Osteoblast (primary cell): ENCODE measurements at places on chromosomes 3 and 15.

DNA sequence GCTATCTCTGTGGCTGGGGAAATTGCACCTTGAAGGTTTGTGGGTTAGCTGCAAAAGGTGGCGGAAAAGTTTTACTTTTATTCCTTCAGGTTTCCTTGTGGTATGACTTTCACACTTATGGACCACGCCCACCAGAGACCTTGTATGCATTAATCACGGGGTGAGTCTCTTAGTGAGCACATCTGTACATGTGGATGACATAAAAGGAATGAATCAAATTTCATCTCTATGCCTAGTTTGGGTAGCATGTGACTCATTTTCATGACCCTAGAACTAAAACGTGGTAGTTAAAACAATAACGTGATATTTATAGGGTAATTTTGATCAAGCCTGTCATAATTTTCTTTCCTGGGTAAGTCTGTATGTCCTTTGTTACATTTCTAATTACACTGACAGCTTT is 141.7 kb downstream of the PDCD6IP start:
- H3K36me3 ChIP-seq: no peaks in the 10 kb centered on the region
- H3K27me3 ChIP-seq: peaks cover 5% of the 10 kb centered on the region
- no peak overlapping the region for H3K27ac ChIP-seq
- no peak for DNase-seq
- no peaks in the 10 kb centered on the region for H3K4me1 ChIP-seq
- H3K4me3 ChIP-seq: no peak overlapping the region

- peak; percentile 44 for DNase-seq
- no peaks in the 10 kb centered on the region for H3K27me3 ChIP-seq
- H3K27ac ChIP-seq: peak overlapping the region; percentile 65
- peak overlapping the region; percentile 8 for H3K4me3 ChIP-seq
- no peaks in the 10 kb centered on the region for H3K36me3 ChIP-seq
These were observed 27.3 kb downstream of the DUT start for GRCh38 chr15:48358229-48359152.

DNA sequence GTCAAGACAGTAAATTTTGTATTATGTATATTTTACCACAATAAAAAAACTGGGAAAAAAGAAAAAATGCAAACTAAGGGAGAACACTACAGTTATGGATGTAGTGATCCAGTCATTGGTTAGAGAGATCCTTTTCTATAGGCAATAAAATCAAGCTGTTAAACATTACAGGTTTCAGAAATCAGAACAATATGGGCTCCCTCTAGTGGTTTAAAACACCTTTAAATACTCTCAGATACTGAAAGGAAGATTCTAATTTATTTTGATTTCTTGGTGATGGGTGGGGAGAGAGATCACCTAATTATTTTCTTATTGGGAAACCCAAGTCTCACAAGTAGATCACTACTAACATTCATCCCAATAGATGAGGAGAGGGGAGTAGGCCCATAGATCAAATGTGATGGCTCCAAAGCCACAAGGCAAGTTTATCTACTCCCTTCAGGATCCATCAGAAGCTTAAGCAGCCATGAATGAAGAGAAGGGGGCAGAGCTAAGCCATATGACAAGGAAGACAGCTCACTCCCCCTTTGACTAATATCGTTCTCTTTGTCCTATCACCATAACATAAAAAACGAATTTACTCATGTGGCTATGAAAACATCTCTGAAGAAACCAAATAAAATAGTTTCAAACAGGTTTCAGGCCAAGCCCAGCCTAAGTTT is 118.6 kb downstream of the ANO10 start:
- H3K27me3 ChIP-seq: no peaks in the 10 kb centered on the region
- H3K4me3 ChIP-seq: no peak overlapping the region
- no peaks in the 10 kb centered on the region for H3K36me3 ChIP-seq
- no peak for DNase-seq
- peaks cover 4% of the 10 kb centered on the region for H3K4me1 ChIP-seq
- no peak overlapping the region for H3K27ac ChIP-seq

- no peak overlapping the region for H3K27ac ChIP-seq
- no peaks in the 10 kb centered on the region for H3K4me1 ChIP-seq
- H3K36me3 ChIP-seq: no peaks in the 10 kb centered on the region
- H3K27me3 ChIP-seq: no peaks in the 10 kb centered on the region
- H3K4me3 ChIP-seq: no peak overlapping the region
These were observed 336.3 kb upstream of the CFAP20DC start for GRCh38 chr3:59386165-59386564.

DNA sequence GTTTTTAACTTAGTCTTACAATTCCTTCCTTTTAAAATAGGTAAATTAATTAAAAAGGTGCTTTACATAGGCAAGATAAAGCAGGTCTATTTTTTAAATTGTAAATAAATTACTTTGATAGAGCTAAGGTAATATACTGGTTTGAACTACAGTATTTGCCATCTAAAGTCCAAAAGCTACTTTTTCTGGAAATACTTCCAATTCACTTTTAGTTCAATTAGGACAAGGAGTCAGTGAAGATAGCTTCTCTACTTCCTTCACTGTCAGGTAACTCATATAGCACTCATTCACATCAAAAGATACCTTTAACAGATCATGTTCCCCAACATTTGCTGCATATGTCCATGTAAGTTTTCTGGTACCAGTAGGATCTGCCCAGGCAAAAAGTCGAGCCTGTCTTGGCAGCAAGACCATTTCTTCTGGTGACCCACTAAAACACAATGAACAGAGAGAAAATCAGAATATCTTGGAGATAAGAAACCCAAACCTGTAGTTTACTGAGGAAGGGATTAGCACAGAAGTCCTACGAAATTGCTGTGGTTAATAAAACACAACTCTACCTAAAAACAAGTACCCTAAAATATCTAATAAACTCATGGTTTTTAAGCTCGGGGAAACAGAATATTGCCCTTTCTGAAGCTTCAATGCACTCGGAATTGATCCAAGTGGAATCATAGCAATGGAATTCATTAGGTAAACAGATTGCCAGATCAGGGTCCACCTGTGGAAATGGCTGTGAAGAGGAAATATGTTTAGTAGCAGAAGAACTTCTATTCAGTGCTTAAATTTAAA is 153.1 kb downstream of the VPS13C start:
- no peak overlapping the region for H3K27ac ChIP-seq
- no peaks in the 10 kb centered on the region for H3K4me1 ChIP-seq
- H3K4me3 ChIP-seq: no peak overlapping the region
- no peaks in the 10 kb centered on the region for H3K27me3 ChIP-seq

DNA sequence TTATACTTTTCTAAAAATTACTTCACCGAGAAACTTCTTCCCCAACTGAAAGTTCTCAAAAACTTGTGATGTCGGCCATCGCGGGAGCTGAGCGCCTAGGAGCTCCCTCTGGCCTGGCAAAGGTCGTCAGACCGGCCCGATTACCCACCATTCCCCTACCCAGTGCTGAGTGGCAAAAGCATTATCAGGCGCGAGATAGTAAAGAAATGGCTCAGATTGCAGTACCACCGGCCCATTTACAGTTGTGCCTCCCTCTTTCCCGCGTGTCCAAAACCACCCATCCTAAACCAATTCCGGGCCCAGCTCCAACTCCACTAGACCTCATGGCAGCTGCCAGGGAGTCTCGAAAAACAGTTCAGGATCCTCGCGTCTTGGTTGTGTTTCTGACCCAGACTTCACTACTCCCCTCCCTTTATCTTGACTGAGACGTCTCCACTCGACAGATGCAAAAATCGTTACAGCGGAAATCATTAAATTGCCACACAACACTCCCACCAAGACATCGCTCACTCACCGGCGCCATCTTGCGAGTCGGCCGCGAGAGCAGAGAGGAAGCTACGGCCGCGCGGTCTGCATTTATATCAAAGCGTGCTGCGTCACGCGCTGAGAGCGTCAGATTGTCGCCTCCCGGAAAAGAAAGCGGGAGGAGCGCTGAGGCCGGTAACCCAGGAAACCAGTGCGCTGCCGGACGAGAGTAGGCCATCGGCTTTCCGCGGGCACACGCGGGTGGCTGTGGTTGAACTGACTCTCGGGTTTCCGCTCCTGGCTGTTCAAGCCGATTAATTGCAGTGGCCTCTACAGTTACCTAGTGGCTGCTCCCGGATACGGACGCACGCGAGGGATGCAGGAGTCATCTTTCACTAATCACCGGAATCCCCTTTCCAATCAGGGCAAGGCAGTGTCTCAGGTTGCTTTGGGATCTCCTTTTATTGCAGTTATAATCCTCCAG is at the start of gene RPL22L1:
Gene RPL22L1 (minus strand): TSS at position 551 of the 949 bp plus-strand sequence. CDS start 28 bp downstream, at position 523.
- DNase-seq: peak; percentile 90
- H3K27me3 ChIP-seq: no peaks in the 10 kb centered on the region
- peak within 1 kb of the TSS; percentile 85 for H3K4me3 ChIP-seq
- H3K4me1 ChIP-seq: peaks cover 22% of the 10 kb centered on the region
- peak within 1 kb of the TSS; percentile 92 for H3K27ac ChIP-seq
- peaks cover 32% of the 10 kb centered on the region for H3K36me3 ChIP-seq

DNA sequence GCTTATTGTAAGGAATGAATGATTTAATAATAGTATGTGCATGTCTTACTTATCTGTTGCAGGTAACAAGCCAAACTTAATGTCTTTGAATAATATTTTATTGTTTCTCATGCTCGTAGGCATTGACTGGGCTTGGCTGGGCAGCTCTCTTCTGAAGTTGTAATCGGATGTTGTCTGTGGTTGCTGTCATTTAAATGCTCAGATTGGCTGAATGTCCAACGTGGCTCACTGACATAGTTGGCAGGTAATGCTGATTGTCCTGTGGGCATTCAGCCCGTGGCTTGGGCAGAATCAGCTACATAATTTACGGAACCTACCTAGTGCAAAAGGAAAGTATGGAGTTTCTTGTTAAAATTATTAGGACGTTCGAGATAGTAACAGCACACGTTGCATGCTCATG is 297.4 kb upstream of the GBE1 start:
- H3K36me3 ChIP-seq: no peaks in the 10 kb centered on the region
- no peak overlapping the region for H3K27ac ChIP-seq
- no peaks in the 10 kb centered on the region for H3K4me1 ChIP-seq

GRCh38 chr3:173411375-173411973 is 13.9 kb downstream of the NLGN1 start:
- H3K27me3 ChIP-seq: no peaks in the 10 kb centered on the region
- no peaks in the 10 kb centered on the region for H3K4me1 ChIP-seq
- peak; percentile 68 for DNase-seq

DNA sequence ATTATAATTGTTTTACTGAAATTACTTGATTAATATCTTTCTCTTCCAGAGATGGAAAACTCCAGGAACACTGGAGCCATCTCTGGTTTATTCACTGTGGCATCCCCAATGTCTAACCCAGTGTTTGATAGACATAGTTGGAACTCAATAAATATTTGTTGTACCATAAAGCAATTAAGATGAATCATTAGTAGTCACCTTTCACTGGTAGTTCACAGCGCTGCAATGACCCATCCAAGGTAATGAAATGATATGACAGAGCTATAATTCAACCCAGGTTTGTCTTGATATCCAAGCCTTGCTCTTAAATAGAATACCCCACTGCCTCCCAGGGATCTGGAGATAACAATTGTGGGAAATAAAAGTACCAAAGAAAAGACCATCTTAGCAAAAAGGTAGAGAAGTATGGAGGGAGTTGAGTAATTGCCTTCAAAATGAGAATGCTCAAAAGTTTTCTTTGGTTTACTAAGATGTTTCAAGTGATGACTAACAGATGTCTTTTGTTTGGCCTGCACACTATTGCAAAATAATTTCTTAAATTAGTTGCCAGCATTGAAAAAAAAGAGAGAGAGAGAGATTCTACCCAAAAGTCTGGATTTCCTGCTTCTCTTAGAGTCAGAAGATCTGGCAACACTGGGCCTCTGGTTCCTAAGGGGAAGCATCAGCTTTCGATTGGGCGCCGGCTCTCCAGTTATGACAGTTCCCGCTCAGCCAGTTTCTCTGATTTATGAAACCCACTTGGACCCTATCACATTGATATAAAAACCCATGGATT is 348.5 kb downstream of the ERC2 start:
- H3K27ac ChIP-seq: peak overlapping the region; percentile 31
- no peak overlapping the region for H3K4me3 ChIP-seq
- peaks cover 16% of the 10 kb centered on the region for H3K4me1 ChIP-seq
- H3K36me3 ChIP-seq: no peaks in the 10 kb centered on the region
